ENCODE measurements at places on chromosomes 6 and 20.

GRCh38 chr6:101662111-101662897 is 268.8 kb downstream of the GRIK2 start:
- no peak for DNase-seq

GRCh38 chr6:28841290-28841689 is 82.5 kb downstream of the TRIM27 start:
- DNase-seq: no peak

- no peak for DNase-seq
These were observed 138.5 kb upstream of the UST start for GRCh38 chr6:148608199-148608951.

DNA sequence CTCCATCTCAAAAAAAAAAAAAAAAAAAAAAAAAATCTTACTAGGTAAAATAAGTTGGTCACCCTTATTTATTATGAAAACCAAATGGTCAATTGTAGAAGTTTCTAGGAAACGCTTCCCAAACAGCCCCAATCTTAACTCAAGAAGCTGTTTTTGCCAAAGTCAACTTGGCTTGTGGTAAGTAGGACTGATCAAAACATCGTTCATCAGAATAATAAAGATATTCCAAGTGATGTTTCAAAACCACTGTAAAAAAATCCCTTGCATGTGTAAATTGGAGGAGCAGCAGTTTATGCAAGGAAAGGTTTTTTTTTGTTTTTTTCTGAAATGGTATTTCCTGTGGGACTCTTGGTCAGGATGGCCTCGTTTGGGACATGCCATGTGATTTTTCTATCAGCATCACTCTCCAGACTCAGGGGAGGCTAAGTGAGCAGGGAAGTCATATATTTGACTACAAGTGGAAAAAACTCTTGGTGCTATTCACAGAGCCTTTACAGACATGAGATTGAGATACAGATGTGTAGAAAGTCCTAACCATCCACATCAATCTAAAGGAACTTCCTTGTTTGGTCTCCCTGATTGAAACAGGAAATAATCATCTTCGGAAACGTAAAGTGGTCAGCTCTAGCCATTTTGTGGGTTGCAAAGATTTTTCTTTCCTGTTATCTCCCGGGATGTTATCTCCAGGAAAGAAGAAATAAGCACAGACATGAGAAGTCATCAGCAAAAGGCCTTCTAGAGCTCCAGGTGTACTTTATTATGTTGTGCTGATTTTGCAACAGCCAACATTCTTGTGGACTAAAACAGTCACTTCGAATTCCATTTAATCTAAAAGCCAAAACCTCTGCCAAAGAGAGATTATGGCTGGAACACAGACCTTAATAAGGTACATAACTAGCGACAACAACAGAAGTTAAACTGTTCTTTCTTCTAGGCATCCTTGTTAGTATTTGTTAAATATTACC is 177.8 kb downstream of the EDN1 start:
- DNase-seq: no peak

- DNase-seq: no peak
These were observed 52.4 kb downstream of the ELOVL4 start for GRCh38 chr6:79894939-79895338.

DNA sequence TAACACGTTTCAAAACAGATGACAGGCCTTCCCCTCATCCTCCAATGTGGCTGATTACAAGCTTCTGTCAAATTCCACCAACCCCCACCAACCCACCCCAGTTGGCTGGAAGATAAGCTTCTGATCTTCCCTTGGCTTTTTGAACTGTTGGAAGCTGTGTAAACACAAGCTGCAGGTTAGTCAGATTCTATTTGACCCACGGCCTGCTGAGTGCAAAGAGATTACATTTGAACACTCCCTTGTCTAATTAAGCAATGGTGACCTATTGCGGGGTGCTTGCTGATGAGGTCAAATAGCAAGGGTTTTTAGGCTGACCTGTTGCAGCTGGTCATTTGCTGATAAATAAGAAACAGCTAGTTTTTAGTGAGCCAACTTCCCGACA is 379.7 kb downstream of the BMP2 start:
- DNase-seq: no peak

GRCh38 chr6:114362957-114363356 is 20.1 kb upstream of the HS3ST5 start:
- DNase-seq: no peak

- DNase-seq: no peak
These were observed 43.6 kb downstream of the NHLRC1 start for GRCh38 chr6:18078866-18079265.

DNA sequence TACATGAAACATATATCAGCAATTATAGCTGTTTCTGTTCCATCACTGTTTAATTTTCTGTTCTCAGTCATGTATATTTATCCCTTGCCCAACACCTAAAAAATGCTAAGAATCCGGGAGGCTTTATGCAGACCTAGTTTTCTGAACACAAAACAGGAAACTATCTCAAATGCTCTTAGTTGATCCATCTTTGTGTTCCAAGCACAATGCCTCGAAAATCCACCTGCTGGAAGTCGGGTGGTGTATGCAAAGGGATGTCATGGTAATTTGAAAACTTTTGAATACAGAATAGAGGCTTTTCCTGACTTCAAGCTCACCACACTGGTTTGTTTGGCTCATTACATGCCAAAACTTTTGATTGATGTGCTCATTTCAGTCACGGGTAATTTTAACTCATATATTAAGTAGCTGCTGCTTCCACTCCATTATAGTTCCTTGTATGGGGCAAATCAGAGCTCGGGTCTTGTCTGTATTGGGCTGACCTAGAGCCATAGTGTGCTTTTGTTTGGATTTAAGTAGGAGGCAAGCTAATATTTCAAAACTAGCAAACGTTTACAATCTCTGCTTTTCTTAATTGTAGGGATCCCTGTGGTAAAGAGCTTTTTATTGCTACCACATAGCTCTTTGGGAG is 646.5 kb upstream of the EPHA7 start:
- DNase-seq: no peak

DNA sequence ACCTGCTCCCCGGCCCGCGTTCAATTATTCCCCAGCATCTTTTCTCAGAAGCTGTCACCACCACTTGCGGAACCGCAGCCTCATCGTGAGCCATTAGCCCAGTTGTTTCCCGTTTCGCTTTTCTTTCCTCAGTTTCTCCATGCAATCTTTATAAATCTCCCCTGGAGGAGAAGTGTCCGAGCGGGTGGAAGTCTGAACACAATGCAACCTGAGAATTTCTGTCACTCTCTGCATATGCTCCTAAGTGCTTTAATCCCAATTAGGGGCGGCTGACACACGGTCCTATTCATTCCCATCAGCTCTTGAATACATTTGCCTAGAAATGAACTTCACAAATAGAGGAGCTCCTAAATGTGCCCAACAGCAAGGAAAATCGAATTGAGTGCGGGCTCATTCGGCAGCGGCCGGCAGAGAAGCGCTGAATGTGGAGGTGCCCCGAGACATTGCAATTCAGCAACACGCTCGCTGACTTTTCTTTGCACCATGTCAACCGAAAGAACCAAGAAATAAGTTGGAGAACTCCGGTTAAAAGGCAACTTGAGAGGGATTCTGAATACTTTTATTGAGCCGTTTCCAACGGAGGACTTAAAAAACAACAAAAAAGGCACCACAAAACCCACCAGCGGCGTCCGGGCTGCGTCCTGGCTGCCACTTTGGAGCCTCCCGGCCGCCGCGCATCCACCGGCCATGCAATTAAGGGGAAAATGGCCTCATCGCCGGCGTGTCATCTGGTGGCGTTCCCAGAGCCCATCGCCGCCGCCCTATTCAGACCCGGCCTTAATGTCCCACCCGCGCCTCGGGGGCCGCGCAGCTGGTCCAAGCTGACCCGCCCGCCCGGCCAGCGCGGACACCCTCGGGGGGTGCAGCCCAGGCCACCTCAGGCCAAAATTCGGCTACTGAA is 3.9 kb upstream of the PRDM13 start:
- no peak for DNase-seq

- DNase-seq: no peak
These were observed 699.9 kb downstream of the FRK start for GRCh38 chr6:115360602-115361325.

GRCh38 chr6:31299947-31300346 is 28.1 kb upstream of the HLA-C start:
- no peak for DNase-seq

- no peak for DNase-seq
These were observed 106.3 kb downstream of the TNFRSF21 start for GRCh38 chr6:47203266-47203937.

GRCh38 chr20:347317-347639 is 367 bp downstream of the NRSN2 start:
- DNase-seq: no peak

- no peak for DNase-seq
These were observed 59.7 kb downstream of the YTHDF1 start for GRCh38 chr20:63156221-63156671.

- DNase-seq: no peak
These were observed 334.1 kb downstream of the BCKDHB start for GRCh38 chr6:80440496-80441115.

DNA sequence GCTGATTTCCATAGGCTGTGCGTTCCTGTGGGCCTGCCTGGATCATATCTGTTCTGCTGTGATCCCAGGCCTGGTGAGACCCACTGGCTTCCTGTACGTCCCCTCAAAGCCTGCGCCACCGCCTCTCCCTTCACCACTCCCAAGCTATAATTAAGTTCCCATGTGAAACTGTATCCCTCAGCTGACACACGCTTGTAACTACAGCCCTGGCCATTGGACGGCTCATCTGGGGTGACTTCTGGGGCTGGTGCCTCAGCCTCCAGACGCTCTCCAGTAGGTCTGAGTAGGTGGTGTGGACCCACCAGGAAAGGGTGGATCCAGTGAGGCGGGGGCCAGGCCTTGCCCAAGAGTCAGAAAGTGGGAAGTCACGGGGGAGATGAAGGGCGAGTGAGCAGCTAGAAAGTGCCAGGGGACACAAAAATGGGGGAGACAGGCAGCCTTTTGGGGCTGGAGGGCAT is 21.0 kb downstream of the PPARD start:
- no peak for DNase-seq

DNA sequence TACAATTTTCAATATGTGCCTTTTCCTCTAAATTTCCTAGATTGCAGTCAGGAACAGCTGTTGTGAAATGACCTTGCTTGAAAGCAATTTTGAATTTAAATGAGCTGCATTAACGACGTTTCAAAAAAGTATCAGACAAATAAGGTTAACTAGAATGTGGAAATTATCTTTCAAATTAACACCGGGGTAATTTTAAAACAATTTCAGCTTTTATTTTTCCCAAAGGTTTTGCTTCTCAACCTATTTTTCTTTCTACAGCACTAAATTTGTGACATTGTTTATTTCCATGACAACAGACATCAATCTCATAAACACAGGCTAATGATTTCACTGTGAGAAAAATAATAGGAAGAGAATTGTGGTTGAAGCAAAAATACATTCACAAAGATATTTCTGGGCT is 38.5 kb downstream of the COL12A1 start:
- DNase-seq: no peak

DNA sequence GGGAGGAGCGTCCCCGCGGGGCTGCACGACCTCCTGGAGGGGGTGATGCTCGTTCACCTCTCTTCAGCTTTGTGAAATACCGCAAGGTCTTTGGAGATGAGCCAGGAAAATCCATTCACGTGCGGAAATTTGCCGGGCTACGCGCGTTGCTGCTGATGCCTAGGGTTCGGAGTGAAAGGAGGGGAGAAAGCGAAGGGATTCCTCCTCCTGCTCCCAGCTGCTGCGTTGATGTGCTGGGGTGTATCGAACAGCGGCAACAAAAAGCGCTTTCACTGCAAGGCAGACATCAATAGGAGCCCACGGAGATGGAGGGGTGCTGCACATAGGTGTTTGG is 391 bp upstream of the B3GAT2 start:
- no peak for DNase-seq

GRCh38 chr6:55997223-55997874 is 122.0 kb upstream of the BMP5 start:
- DNase-seq: no peak

DNA sequence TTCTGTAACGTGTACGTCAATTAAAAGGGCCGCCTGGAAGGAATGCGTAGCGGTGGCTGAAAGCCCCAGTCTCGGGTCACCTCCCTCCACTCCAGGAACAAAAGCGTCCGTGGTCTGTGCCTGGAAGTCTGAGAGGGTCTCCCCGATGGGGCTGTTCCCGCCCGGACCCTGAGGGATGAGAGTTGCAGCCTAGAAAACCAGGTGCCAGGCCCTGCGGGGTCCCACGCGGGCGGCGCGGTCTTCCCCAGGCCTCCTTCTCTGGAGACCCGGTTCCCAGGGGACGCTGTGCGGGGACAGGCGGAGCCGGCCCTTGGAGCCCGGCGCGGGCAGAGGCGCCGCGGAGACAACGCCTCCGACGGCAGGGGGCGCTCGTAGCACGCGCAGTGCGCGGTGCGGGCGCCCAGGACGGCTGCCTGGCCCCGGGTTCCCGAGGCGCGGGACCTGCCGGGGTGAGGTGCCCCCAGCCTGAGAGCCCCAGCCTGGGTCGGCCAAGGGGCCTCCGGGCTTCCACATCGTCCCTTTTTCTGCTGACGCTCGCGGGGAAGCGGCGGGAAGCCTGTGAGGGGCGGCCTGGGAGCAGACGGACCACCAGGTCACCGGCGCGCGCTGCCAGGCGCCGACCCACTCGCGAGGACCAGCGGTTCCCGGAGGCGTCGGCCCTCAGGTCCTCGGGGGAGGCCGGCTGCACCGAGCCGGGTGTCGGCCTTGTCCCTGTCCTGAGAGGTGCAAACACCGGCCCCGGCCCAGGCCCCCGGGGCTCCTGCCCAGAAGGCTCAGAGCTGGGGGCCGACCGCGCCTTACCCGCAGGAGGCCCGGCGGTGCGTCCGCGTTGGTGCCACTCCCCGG is 5.3 kb upstream of the FOXC1 start:
- DNase-seq: peak; percentile 73

- DNase-seq: peak; percentile 32
These were observed at the start of gene ITPR3 for GRCh38 chr6:33620856-33621710. Gene ITPR3 (plus strand): TSS chr6:33621322. CDS start chr6:33621603, 281 bp downstream.

DNA sequence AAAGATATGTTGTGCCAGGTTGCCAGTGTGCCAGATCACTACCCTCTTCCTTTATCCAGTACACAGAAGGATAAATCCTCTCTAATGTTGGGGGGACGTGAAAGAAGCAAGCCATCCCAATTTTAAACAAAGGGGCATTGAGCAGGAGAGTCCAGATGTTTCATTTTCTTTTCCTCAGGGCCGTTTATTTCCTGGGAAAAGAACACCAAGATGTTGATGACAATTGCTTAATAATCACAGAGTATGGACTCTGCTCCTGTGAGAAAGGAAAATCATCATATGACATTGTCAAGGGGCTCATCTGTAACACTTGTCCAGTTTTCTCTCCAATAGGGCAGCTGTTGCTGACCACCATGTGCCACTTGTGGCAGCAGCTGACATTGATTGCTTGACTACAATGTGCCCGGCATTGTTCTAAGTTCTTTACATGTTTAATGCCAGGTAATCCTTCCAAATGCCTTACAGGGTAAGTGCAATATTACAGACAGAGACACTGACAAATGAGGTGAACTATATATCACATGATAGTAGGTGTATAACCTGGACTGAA is 161.4 kb downstream of the CD109 start:
- no peak for DNase-seq

- no peak for DNase-seq
These were observed 417.9 kb downstream of the CD109 start for GRCh38 chr6:74113901-74114300.

GRCh38 chr6:85594197-85594930 is 706 bp upstream of the SNX14 start:
- DNase-seq: no peak

Measured in stimulated activated CD4-positive, alpha-beta T cell treated with anti-CD3 and anti-CD28 coated beads, Interleukin-1b, Interleukin-23, amount 100 ng/mL, for 24 hours (primary cell).